ENCODE measurements at places on chromosomes 2 and 18.

GRCh38 chr2:22209545-22209944, 1085.8 kb downstream of the TDRD15 start:
- no peak for DNase-seq

DNA sequence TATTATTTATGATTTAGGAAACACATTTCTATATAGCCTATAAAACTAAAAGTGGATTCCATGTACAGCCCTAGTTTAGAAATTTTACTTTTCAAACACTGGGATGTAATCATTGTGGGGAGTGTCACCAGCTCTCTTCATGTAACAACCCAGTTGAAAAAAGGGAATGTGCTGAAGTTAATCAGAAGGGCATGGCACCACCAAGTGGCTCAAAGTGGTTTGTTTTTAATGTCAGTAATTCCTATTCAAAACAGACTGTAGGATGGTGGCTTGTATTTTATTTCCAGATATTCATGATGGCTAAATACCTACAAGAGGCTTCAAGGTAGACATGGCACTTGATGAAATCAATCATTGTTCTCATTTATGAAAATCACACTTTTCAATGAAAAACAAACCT, 58.1 kb upstream of the TMEM182 start:
- peak; percentile 12 for DNase-seq

GRCh38 chr2:88857274-88857741, 165.8 kb downstream of the RPIA start:
- no peak for DNase-seq

- peak; percentile 79 for DNase-seq
These were observed at the start of gene AP1S3 for GRCh38 chr2:223837287-223838061. Gene AP1S3 (minus strand): TSS chr2:223837582. CDS start chr2:223837450, 132 bp downstream.

DNA sequence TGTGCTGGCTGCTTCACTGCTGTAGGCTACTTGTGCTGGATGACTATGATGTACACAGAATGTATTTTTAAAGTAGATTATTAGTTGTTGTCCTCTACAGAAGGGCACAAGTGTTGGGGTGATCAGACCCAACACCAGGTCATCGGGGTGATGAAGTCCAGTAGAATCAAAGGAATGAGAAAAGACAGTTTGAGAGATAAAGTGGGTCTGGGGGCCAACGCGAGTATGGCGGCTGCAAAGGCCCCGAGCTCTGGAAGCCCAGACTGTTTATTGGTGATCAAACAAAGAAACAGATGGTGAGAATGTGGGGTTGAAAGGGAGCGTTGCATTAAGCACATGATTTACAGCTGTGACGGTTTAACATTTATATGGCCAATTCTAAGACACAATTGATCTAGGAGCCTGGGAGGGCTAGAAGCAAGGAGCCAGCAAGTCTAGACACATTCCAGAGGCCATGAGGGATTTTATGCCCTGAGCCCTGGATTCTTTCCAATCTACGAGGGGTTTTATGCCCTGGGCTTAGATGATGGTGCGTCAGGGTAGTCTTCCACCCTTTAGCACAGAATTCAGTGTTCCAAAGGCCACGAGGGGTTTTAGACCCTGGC, 153.5 kb downstream of the AGPS start:
- no peak for DNase-seq

DNA sequence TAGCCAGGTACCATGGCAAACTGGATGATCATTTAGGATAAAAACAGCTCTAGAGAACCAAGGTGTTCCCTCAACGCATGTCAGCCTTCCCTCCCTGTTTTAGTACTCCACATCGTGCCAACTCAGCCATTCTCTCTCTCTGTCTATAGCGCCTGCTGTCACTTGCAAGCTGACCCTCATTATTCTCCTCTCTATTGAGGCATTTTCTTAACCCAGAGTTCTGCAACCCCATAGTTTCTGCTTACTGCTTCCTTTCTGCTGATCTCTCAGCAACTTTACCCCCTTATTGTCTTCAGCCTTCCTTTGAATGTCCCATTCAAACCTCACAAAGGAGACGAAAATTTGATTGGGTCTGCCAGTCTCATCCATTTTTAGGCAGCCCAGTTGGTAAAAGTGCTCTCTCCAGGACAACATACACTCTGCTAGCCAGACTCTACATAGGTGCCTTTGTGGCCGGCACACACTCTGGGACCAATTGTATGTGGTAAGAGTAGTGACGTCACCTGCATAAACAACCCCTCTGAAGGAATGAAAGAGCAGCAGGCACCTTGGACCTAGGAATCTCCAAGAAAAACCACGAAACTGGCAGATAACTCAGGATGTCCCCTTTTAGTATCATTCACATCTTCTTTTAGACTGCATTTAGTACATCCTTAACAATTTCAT, 367.2 kb upstream of the KCNH7 start:
- DNase-seq: no peak

DNA sequence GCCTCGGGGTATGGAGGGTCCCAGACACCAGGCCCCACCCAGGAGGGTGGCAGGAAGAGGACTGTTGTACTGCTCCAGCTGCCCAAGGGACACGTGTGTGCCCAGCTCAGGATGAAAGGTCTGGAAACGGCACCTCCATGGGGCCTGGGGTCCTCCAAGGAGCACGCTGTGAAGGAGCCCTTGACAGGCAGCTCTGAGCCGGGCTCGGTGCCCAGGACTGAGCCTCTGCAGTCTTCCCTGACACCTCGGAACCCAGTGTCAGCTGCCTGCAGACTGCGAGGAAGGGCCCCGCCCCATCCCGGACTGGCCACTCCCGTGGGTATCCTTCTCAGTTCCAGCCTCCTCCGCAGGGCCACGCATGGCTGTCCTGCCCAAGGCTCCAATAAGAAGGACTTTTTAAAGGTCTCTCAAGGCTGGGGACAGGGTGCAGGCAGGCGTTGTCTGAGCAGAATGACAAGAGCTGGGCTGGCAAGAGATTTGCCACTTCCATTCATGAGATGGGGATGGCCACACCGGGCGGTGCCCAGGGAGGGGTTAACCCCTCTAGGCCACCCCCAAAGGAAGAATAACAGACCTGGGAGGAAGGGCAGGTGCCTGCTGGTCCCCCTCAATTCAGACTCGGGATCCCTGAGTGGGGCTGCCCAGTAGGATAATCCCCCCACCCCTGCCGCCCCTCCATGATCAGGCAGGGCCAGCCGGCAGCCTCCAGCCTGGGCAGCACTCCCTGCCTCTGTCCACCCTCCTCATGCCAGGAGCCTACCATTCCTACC, 8.9 kb downstream of the ECEL1 start:
- DNase-seq: no peak

DNA sequence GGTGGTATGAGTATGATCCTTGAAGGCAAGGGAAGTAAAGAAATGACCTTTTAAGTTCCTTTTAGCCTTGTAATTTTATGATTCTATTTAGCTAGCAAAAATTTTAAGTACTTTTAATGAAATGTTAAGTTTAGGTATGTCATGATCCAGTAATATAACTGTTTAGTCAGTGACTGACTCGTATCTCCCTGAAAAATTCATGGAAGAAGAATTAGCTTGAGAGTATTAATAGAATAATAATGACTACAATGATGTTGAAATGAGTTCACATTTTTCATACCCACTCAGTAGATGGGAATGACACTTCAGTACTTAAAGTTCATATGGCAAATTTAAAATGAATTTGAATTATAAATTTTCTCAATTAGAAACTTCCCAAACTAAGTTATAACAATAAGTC, 14.6 kb downstream of the RAB3GAP1 start:
- peak; percentile 22 for DNase-seq

GRCh38 chr2:9692456-9693195, 61.8 kb upstream of the YWHAQ start:
- DNase-seq: no peak

GRCh38 chr2:112031473-112032223, 23.4 kb upstream of the TMEM87B start:
- DNase-seq: no peak

- no peak for DNase-seq
These were observed 61.6 kb downstream of the CCDC93 start for GRCh38 chr2:117952228-117952627.

DNA sequence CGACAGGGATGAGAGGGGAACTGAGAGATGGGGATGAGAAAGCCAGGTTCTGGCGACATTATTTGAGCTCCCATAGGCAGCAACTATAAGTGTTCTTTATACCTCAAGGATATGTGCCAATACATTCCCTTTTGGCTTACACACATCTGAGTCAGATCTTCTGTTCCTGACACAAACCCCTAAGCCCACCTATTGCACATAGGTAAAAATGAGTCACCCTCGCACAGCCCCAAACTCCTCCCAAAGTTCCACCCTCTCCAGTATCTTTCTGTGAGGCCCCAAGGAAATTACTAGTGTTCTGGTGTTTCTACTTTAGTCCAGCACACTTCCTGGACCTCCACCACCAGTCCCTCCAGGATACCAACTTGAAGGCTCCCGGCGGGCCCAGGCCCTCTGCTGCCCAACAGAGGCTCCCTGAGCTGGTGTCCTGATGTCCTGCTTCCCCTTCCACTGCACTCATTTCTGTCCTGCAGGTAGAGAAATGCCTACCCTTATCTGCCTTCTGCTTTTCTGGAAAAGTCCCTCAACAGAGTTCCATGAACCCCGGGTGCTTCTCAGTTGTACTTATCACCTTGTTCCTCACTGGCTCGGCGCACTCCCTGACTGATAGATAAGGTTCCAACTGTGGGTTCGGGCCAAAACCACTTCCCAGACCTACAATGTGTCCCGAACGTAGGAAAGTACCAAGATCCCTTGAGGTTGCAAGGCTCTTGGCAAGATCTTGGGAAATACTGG, 125.5 kb downstream of the EN1 start:
- DNase-seq: no peak

GRCh38 chr2:148096012-148096411, 75.1 kb downstream of the MBD5 start:
- DNase-seq: no peak

DNA sequence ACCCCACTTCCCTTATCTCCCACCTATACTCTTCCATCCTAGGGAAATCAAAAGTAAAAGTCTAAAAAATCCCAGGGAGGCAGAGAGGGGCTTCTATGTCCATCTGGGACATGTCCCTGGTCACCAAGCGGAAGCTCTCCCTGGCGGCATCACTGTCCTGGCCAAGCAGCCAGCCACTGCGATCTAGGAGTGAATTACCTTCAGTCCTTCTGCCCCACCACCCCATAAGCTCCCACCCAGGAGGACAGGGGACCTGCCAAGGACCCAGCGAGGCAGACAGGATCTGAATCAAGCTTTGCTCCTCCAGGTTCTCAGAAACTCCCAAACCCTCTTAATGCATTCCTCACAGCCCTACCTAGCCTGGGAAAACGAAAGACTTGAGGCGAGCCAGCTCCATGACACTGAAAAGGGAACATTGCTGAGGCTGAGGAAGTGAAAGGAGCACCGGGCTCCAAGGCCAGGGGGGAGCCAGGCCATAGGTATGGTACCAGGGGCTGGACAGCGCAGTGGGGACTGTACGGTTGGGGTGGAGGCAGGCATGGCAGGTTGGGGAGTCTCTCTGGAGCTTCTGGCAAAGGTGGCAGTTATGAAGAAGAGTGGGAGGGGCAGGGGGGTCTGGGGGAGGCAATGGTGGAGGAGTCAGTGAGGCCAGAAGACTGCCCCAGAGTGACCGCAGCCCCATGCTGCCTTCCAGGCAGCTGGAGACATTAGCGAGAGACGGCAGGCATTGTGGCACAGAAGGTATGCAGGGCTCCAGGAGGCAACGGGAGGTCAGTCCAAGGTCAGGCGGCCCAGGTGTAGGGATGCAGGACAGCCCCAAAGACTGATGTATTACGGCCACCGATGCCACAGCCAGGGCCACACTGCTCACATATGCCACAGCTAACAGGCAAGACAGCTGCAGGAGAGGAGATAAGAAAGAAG, 2.7 kb upstream of the SLC23A3 start:
- DNase-seq: no peak

DNA sequence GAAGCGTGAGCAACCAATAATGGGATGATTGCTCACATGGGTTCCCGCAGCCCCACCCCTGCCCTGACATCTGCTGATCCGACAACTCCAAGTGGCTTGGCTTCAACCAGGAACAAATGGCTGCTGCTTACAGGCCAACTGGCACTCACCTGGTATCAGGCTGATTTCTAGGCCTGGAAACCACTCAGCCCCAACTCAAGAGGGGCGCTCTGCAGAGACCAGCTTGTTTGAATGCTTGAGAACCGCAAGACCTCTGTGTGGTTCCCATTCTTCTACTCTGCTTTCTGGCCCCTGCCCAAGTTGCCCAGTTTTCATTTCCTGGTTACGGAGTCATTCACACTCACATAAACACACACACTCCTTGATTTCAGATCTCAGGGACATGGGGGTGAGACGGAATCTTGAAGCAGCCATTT, 52.0 kb downstream of the TNP1 start:
- no peak for DNase-seq

- DNase-seq: no peak
These were observed 164.8 kb downstream of the PRKCE start for GRCh38 chr2:45816272-45816671.

DNA sequence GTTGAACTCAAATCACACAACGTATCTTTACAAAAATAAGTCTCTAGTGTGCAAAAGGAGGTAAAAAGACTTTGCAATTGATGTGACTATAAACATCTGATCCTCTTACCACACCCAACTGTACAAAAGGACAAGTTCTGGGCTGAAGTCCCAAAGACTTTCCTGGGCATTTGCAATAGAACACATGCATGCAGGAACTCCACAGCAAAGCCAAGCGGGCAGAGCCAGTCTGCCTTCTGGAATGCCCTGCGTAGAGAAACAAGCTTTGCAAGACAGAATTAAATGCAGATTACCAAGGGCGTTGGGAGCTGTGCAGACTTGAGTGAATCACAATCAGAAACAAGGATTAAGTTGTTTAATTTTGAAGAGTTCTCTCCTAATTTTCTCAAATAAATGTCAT, 208.4 kb upstream of the ZNF521 start:
- no peak for DNase-seq

- DNase-seq: no peak
These were observed 94.6 kb downstream of the GLI2 start for GRCh38 chr2:120830096-120830830.

- DNase-seq: no peak
These were observed 35.2 kb downstream of the HS1BP3 start for GRCh38 chr2:20615466-20616241.

DNA sequence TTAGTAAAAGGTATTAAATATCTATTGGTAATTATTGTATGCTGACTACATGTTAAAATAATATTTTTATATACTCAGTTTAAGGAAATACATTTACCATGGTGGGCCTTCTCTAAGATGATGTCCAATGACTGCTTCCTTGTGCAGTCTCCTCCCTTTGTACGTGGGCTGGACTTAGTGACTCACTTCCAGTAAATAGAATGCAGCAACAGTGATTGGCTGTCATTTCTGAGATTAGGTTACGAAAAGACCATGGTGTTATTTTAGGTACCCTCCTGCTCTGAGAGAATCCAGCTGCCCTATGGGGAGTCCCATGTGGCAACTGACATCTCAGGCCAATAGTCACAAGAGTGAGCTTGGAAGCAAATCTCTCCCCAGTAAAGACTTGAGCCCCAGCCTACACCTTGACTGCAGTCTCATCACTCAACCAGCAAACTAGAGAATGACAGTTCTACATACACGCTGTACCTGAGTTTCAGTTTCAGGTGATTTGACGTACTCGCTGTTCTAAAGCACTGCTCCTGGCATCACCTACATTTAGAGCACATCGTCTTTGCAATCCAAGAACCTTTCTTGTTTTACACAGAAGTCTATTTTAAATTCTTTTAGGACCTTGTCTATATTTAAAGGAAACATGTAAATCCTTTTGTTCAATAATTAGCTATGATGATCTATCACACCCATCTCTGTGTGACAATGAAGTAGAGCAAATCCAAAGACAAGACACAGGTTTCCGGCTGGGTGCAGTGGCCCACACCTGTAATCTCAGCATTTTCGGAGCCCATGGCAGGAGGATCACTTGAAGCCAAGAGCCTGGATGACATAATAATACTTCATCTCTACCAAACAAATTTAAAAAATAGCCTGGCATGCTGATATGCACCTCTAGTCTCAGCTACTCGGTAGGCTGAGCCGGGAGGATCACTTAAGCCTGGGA, 87.2 kb downstream of the COBLL1 start:
- DNase-seq: no peak

- DNase-seq: no peak
These were observed 53.9 kb downstream of the REEP1 start for GRCh38 chr2:86283411-86284030.

Data from hepatic stellate cell (primary cell).